Thoracic aorta (tissue), 2 donors: ENCODE measurements at places on chromosomes 7 and 10. TPM values are rescaled to one million over a fixed set of nuclear protein-coding genes. Genes with fewer than 3 reads are reported as not detected.
A peak's percentile ranks its signal among the peaks of the same experiment; 100 is the strongest.

Gene SPDYE5
- not detected for total RNA-seq

Gene NEBL
- 1.4 TPM for total RNA-seq

Gene MALRD1
- total RNA-seq: 5.3 TPM

Gene MMD2
- not detected for total RNA-seq

- H3K4me1 ChIP-seq: peaks cover 10% of the 10 kb centered on the region
- no peak for DNase-seq
- H3K4me3 ChIP-seq: peak overlapping the region; percentile 12
- no peaks in the 10 kb centered on the region for H3K36me3 ChIP-seq
Observed at GRCh38 chr7:94355454-94355853, 39.2 kb upstream of the COL1A2 start.

- H3K27me3 ChIP-seq: no peaks in the 10 kb centered on the region
- H3K4me1 ChIP-seq: peaks cover 7% of the 10 kb centered on the region
- no peak overlapping the region for H3K4me3 ChIP-seq
- peak overlapping the region; percentile 5 for H3K27ac ChIP-seq
- no peak for DNase-seq
Observed at GRCh38 chr10:77428691-77429395, 208.8 kb downstream of the KCNMA1 start.

- H3K27me3 ChIP-seq: no peaks in the 10 kb centered on the region
- H3K27ac ChIP-seq: no peak overlapping the region
- H3K4me3 ChIP-seq: no peak overlapping the region
- DNase-seq: no peak
- H3K36me3 ChIP-seq: no peaks in the 10 kb centered on the region
Observed at GRCh38 chr7:87287738-87288341, 57.6 kb upstream of the CROT start.

GRCh38 chr7:40815512-40815911, 680.7 kb downstream of the SUGCT start:
- H3K36me3 ChIP-seq: no peaks in the 10 kb centered on the region
- H3K4me3 ChIP-seq: no peak overlapping the region
- no peak for DNase-seq
- peaks cover 10% of the 10 kb centered on the region for H3K4me1 ChIP-seq
- H3K27ac ChIP-seq: peak overlapping the region; percentile 16
- H3K27me3 ChIP-seq: no peaks in the 10 kb centered on the region

DNA sequence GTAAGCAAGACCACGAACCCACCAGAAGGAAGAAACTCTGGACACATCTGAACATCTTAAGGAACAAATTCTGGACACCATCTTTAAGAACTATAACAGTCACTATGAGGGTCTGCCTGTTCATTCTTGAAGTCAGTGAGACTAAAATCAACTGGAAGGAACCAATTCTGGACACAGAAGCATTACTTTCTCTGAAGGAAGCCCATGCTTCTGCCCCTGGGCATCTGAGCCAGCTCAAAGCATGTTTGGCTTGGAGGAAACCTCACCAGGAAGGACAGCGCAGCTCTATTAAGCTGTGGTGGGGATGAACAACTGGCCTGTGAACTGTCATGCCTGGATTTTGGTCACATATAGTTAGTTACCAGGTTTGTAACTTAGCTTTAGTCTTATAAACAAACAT, 132.4 kb upstream of the GDF10 start:
- H3K27ac ChIP-seq: peak overlapping the region; percentile 95
- no peak for DNase-seq
- no peaks in the 10 kb centered on the region for H3K4me1 ChIP-seq
- H3K4me3 ChIP-seq: peak overlapping the region; percentile 56

GRCh38 chr10:125064681-125065492, 95.5 kb downstream of the CTBP2 start:
- H3K36me3 ChIP-seq: no peaks in the 10 kb centered on the region
- peaks cover 40% of the 10 kb centered on the region for H3K4me1 ChIP-seq
- H3K27me3 ChIP-seq: no peaks in the 10 kb centered on the region
- DNase-seq: no peak
- H3K27ac ChIP-seq: peak overlapping the region; percentile 72

- H3K4me3 ChIP-seq: no peak overlapping the region
- H3K27ac ChIP-seq: no peak overlapping the region
- peaks cover 80% of the 10 kb centered on the region for H3K4me1 ChIP-seq
- no peak for DNase-seq
Observed at GRCh38 chr7:132428247-132428919, 147.9 kb downstream of the PLXNA4 start.
